Osteocyte (in vitro differentiated cells): ENCODE measurements at places on chromosomes 2 and 18. TPM values are rescaled to one million over a fixed set of nuclear protein-coding genes. Genes with fewer than 3 reads are reported as not detected.
A peak's percentile ranks its signal among the peaks of the same experiment; 100 is the strongest.

DNA sequence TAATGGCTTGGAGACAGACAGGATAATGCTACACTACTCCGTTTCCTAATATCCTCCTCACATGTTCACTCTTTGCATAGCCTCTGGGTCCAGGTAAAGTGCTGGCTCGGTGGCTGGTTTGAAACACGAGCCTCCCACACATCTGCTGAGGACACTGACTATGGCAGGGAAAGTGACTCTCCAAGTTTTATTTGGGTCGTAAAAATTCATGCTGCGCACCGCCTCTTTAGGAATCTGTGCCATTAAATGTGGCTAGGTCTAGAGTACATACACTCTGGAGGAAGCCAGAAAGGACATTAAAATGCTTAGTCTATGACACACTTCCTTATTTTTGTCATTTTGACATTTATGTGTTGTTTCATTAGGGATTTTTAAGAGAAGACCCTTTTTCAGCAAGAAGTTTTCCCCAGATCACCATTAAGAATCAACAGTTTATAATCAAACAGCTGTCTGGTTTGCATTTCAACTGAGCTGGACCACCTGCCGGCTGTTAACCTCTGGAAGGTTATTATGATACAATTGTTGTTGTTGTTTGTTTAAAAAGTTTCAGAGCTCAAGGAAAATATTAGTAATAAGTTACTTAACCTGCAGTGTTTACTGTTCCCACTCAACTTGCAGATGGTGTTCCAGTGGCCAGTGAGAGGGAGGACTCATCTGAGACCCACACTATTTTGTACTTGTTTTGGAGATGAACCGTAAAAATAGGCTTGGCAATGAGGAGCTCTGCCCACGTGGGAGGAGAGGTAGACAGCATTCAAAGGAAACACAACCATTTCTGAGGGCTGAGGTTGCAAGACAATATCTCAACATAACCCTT is 443.3 kb upstream of the MEIS1 start:
- no peaks in the 10 kb centered on the region for H3K27me3 ChIP-seq
- no peak overlapping the region for H3K4me3 ChIP-seq
- H3K36me3 ChIP-seq, result no peaks in the 10 kb centered on the region
- H3K4me1 ChIP-seq, result no peaks in the 10 kb centered on the region
- no peak overlapping the region for H3K27ac ChIP-seq

DNA sequence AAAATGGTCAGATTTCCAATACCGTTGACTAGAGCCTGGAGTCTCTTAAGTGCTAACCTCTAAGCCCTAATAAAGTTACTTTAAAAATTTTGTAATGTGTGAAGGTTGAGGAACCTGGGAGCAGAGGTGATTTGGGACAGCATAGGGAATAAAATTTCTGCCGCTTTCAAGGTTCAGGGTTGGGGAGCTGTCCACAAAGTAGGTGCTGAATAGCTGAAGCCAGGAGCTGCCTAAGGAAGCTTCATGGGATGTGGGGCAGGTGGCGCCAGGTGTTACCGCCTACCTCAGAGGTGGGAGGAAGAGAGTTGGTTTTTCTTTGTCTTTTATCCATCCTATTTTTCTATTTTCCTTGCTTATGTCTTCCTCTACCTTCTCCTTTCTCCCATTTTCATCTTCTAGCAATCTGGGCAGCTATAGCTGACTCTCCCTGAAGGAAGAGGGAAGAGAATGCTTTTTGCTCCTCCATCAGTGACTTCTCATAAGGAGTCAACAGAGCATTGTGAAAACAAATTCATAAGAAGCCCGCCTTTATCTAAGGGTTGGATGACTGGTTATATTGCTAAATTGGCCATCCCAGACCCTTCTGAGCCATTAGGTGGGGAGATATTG is 178.7 kb downstream of the CLIP4 start:
- no peaks in the 10 kb centered on the region for H3K36me3 ChIP-seq
- H3K27me3 ChIP-seq, result peaks cover 38% of the 10 kb centered on the region
- H3K4me1 ChIP-seq, result no peaks in the 10 kb centered on the region
- no peak for DNase-seq

DNA sequence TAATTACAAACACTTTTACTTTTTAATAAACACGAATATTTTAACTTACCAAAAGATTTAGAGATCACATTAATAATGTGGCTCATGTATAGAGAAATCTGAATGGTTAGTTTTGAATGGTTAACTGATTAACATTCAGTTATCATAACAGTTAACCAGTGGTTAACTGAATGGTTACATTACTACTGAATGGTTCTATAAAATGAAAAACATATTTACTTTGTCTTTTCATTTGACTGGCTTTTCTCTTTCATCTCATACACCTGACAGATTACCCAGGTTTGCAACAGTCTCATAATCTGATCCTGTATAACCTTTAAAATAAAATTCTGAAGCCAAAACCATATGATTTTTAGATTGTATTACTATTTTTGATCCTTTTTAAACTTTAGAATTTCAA is 91.9 kb downstream of the EPB41L5 start:
- no peak overlapping the region for H3K4me3 ChIP-seq
- H3K36me3 ChIP-seq, result peaks cover 19% of the 10 kb centered on the region
- no peak for DNase-seq
- peaks cover 39% of the 10 kb centered on the region for H3K4me1 ChIP-seq
- H3K27ac ChIP-seq, result no peak overlapping the region

GRCh38 chr2:33247365-33247764 is 229.1 kb upstream of the RASGRP3 start:
- H3K4me3 ChIP-seq, result no peak overlapping the region
- no peak overlapping the region for H3K27ac ChIP-seq
- H3K27me3 ChIP-seq, result no peaks in the 10 kb centered on the region
- no peaks in the 10 kb centered on the region for H3K4me1 ChIP-seq

- peaks cover 18% of the 10 kb centered on the region for H3K27me3 ChIP-seq
- DNase-seq, result no peak
- peaks cover 5% of the 10 kb centered on the region for H3K4me1 ChIP-seq
- H3K4me3 ChIP-seq, result no peak overlapping the region
- no peak overlapping the region for H3K27ac ChIP-seq
Observed at GRCh38 chr2:38398739-38399138, 21.7 kb upstream of the ATL2 start.

GRCh38 chr2:40666398-40666797 is 214.5 kb upstream of the SLC8A1 start:
- peaks cover 11% of the 10 kb centered on the region for H3K27me3 ChIP-seq
- no peak overlapping the region for H3K4me3 ChIP-seq
- H3K36me3 ChIP-seq, result no peaks in the 10 kb centered on the region
- no peak overlapping the region for H3K27ac ChIP-seq

DNA sequence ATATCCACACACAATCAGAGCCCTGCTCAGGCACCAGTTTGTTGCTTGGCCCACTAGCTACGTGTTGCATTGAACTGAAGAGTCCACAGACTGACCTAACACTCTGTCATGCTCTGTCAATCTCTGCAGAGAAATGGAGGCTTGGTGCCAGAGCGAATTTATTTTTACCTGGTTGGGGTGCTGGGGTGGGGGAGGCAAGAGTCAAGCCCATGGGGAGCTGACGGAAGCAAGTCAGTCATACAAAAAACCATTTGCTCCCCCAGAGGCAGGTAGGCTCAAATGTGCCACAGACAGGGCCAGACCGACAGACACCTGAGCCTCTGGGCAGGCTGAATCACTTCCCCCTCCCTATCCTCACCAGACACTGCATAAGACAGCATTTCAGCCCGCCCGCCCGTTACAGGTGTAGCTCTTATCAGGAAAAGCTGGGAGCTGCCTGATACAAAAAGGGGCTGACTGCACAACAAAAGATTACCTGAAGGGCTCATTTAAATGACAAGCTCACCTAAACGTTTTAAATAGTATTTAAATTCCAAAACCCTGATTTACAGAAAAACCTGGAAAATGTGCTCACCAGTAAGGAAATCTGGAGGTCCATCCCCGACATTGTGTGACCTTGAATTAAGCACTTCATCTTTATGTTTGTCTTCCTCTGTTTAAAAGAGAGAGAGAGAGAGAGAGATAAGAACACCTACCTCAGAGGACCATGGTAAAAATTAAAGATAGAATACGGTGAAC is 2.1 kb upstream of the PCBP1 start:
- DNase-seq, result no peak
- no peaks in the 10 kb centered on the region for H3K27me3 ChIP-seq
- peak overlapping the region; percentile 100 for H3K27ac ChIP-seq

DNA sequence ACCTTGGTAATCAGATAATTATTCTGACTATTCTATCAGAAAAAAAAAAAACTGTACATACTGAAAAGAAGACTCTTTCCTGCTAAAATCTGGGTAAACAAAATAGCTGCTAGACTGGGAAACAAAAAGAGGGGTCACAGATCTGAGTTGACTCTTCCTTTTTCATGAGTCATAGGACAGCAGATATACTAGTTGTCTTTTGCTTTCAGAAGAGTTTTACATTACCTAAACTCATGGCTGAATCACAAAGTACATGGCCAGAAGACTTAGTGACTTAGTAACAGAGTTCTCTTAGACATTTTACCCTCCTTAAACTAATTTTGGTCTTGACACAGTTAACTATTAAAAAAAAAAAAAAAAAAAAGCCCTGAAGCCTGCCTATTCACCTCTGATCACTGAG is 834.0 kb upstream of the FSHR start:
- no peak overlapping the region for H3K4me3 ChIP-seq
- H3K27ac ChIP-seq, result no peak overlapping the region
- no peaks in the 10 kb centered on the region for H3K36me3 ChIP-seq
- DNase-seq, result no peak
- no peaks in the 10 kb centered on the region for H3K27me3 ChIP-seq

- no peak for DNase-seq
- no peak overlapping the region for H3K4me3 ChIP-seq
- no peaks in the 10 kb centered on the region for H3K4me1 ChIP-seq
- H3K27ac ChIP-seq, result no peak overlapping the region
Observed at GRCh38 chr18:42706618-42707017, 408.9 kb downstream of the RIT2 start.

DNA sequence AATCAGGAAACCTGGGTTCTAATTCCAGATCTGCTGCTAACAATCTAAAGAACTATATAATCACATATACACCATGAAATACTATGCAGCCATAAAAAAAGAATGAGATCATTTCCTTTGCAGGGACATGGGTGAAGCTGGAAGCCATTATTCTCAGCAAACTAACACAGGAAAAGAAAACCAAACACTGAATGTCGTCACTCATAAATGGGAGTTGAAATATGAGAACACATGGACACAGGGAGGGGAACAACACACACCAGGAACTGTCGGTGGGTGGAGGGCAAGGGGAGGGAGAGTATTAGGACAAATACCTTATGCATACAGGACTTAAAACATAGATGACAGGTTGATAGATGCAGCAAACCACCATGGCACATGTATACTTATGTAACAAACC is 33.2 kb downstream of the CDH2 start:
- H3K36me3 ChIP-seq, result peaks cover 7% of the 10 kb centered on the region
- H3K27me3 ChIP-seq, result no peaks in the 10 kb centered on the region
- DNase-seq, result no peak
- no peak overlapping the region for H3K4me3 ChIP-seq
- no peak overlapping the region for H3K27ac ChIP-seq
- H3K4me1 ChIP-seq, result peaks cover 26% of the 10 kb centered on the region

DNA sequence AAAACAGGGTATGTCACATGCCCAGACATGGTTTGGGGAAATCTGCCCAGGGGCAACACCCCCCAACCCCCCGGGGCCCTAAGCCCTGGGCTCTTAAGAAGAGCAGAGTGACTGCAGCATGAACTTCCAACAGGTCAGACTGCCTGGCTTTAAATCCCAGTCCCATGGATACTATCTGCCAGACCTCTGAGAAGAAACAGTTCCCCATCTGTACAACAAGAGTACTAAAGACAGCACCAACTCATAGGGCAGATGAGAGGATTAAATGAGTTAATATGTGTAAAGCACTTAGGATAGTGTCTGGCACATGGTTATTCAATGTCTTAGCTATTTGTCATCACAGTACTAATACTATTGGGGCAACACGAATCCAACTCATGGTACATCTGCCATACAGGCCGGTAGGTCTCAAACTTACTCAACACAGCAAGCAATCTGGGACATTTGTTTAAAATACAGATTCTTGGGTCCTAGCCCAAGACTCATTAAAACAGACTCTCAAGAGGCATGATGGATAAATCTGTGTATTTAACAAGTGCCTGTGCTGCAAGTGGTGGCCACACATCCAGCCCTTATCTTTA is 23.4 kb downstream of the CDH2 start:
- H3K27ac ChIP-seq, result no peak overlapping the region
- H3K36me3 ChIP-seq, result peaks cover 2% of the 10 kb centered on the region
- DNase-seq, result no peak
- H3K27me3 ChIP-seq, result no peaks in the 10 kb centered on the region
- H3K4me3 ChIP-seq, result no peak overlapping the region

GRCh38 chr18:23703987-23704384 is 14.7 kb downstream of the LAMA3 start:
- DNase-seq, result no peak
- peaks cover 53% of the 10 kb centered on the region for H3K27me3 ChIP-seq
- H3K36me3 ChIP-seq, result no peaks in the 10 kb centered on the region
- no peak overlapping the region for H3K4me3 ChIP-seq

GRCh38 chr2:105087273-105087672 is 49.4 kb downstream of the MRPS9 start:
- no peaks in the 10 kb centered on the region for H3K27me3 ChIP-seq
- no peak for DNase-seq
- peaks cover 7% of the 10 kb centered on the region for H3K36me3 ChIP-seq
- no peak overlapping the region for H3K4me3 ChIP-seq

- no peaks in the 10 kb centered on the region for H3K27me3 ChIP-seq
- H3K27ac ChIP-seq, result no peak overlapping the region
- no peaks in the 10 kb centered on the region for H3K4me1 ChIP-seq
- peaks cover 17% of the 10 kb centered on the region for H3K36me3 ChIP-seq
- no peak for DNase-seq
Observed at GRCh38 chr2:171247741-171248662, 87.3 kb upstream of the TLK1 start.

The SERPINB10 gene
- total RNA-seq, result not detected in 2 replicates

The ANKRD39 gene
- 10.5 and 12.4 TPM in 2 replicates for total RNA-seq

The GBX2 gene
- 56.5 and 60.7 TPM in 2 replicates for total RNA-seq

The ALLC gene
- total RNA-seq, result not detected in 2 replicates

The SGO2 gene
- total RNA-seq, result 5.2 and 5.7 TPM in 2 replicates

The VWA3B gene
- total RNA-seq, result not detected in 2 replicates

The CROCC2 gene
- not detected in 2 replicates for total RNA-seq

The CCDC68 gene
- total RNA-seq, result not detected in 2 replicates

The GALNT3 gene
- total RNA-seq, result 3.0 and 3.2 TPM in 2 replicates

The SEH1L gene
- 47.5 and 48.0 TPM in 2 replicates for total RNA-seq

The YES1 gene
- 37.6 and 44.8 TPM in 2 replicates for total RNA-seq
